ENCODE measurements at places on chromosomes 1 and 21.

DNA sequence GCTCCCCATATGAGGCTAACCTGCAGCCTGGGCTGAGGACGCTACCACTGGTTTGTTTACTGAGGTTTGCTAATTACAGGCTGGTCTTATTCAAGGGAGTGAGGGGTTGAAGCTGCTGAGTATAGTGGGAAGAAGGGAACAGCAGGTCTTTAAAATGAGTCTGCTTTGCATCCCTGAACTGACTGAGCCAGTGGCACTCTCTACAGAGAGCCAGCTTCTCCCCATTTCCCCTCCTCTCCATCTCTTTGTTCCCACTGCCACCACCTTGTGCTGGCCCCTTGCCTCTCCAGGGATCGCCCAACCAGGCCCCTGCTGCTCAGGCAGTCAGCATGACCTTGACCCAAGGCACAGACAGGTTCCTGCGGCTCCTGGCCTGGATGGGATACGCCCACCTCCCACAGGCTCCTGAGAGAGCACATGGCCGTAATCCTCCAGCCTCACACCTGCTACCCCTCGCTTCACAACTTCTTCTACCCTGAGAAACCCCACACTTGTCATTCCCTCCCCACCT lies 45.0 kb downstream of the IER5 start:
- no peak for DNase-seq

DNA sequence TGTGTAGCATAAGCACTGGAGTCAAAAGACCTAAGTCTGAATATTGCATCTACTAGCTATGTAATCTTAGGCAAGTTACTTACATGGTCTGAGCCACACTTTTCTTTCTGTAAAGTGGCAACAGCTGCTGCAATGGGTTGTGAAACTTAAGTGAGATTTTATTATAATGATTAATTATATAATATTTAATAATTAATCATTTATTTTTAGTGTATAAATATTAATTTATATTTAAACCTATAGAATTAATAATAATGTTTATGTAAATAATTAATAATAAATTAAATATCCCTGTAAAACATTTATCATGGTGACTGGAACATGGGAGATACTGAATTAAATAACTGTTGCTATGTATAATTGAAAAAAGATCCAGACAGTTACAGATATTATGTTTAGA lies 180.3 kb downstream of the LRRC40 start:
- no peak for DNase-seq

GRCh38 chr21:29418813-29419212 lies 120.1 kb downstream of the BACH1 start:
- no peak for DNase-seq

DNA sequence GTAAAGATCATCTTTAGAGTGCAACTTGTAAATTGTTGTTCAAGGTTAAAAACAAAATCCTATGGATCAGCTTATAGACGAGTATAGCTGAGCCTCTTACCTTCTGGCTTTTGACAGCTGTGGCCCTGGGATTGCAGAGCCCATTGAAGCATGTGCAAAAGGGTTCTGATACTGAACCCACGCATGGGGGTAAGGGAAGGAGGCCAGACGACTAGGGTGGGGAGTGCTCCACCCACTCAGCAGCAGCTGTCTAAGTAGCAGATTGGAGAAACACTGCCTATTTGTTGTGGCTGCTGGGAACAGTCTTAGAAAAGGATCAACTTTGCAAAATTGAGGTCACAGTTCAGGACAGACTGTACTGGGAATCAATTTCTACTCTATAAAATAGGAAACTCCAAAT lies 16.1 kb downstream of the CD101 start:
- no peak for DNase-seq

DNA sequence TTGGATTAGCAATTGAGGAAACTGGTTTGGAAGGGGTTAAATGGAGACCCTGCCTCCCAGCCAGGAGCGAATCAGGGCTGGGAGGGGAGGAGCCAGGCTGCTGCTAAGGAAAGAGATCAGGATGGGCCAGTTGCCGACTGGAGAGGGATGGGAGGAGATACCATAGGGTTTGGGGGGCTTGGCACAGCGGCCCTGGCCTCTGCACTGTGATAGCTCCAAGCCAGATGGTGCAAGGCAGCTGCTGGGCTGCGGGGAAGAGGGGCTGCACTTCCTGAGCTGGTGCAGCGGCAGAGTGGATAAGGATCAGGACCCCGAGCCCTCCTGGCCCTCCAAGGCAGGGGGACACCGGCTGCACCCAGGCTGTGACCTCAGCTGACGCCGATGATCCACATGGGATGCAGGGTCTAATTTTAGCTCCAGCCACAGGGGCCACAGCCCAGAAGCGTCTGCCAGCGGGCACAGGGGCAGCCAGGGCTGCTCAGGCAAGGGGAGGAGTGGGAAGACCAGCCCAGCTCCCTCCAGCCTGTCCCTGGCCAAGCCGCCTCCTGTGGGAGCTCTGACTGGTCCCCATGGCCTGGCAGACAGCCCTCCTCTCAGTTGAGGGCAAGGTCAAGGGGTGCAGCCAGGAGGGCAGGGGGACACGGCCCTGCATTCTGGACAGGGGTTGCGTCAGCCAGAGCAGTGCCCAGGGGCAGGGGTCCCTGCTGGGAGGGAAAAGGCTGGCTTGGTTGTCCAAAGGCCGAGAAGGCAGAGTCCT lies at the start of gene EXTL1:
EXTL1 (plus strand) TSS at position 129 of the 757 bp plus-strand sequence. CDS start 872 bp downstream, outside the sequence.
- peak; percentile 89 for DNase-seq

- DNase-seq = peak; percentile 53
These were observed at the start of gene SYPL2 for GRCh38 chr1:109466452-109467300. Gene SYPL2 (plus strand): TSS chr1:109466546. CDS start chr1:109466844, 298 bp downstream.

DNA sequence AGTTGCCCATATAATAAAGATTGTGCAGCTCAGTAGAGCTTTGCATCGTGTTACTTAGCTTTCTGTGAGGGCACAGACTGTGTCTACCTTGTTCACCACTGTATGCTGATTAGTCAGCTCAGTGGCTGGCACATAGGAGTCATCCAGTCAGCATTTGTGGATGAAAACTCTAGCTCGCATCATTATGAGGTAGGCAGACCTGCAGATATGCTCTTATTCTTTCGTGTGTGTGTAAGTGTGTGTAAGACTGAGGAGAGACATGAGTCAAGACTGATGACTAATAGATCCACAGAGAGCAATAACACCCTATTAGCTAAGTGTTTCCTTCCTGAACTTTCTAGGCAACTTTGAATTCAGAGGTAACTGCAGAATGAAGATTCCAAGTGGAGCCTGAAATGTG lies 17.1 kb downstream of the TTF2 start:
- DNase-seq = no peak

- no peak for DNase-seq
These were observed 124.0 kb upstream of the C8B start for GRCh38 chr1:57089855-57090254.

DNA sequence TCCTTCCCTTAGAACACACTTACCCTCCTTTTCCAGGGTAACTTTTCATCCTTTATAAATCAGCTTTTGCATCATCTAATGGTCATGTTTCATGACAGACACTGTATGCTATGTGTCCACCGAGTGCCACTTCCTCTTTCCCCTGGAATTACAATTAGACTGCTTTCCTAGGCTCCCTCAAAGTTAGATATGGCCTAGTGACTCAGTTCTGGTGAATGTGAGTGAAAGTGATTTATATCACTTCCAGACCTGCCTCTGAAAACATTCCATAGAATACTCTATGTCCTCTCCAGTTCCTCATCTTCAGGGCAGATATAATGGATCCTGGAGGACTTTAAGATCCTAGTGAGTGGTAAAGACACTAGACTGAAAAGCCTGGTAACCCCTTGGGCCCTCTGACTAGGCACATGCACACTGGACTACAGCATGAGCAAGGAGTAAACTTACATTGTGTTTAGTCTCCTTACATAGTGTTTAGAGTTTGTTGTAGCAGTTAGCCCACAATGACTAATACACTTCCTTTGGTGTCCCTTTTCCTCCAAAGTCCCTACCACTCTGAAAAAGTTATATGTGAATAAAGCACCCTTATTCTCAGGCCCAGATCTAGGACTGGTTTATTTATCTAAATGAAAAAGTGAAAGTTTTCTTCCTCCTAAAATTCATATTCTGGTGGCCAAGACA lies 59.3 kb downstream of the GPR88 start:
- DNase-seq = no peak

DNA sequence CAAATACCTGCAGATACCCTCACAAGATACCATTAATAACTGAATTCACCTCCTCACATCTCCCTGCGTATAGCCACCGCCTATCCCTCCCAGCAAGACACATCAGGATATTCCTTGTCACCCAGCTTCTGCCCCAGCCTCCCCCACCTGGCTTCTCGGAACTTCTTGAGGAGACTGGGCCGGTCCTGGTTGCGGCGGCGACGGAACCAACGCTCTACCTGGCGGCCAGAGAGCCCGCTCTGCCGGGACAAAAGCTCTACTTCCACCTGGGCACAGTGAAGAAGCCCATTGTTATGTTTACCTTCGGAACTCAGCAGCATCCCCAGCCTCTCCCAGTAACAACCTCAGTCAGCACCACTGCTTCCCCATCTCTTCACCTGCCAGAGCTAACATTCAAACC lies 6.7 kb downstream of the CERS2 start:
- DNase-seq = no peak

DNA sequence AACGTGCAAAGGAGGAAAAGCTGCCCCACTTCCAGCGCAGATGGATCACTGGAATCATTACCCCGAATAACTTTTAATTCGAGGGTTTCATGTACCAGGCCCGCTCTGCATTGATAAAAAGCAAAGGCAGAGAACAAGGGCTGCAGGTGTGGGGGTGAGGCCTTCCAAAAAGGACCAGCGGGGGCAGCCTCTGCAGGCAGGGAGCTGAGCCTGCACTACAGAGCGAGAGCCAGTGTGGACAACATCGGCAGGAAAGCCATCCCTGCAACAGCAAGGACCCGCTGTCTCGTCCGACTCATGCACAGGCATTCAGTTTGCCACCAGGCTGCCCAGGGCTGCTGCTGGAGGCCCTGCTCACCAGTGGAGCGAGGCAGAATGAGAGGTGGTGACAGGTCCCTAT lies 27.1 kb upstream of the AJAP1 start:
- DNase-seq = no peak
